ENCODE measurements at places on chromosomes 5 and 9. TPM values are rescaled to one million over a fixed set of nuclear protein-coding genes. Genes with fewer than 3 reads are reported as not detected.

DNA sequence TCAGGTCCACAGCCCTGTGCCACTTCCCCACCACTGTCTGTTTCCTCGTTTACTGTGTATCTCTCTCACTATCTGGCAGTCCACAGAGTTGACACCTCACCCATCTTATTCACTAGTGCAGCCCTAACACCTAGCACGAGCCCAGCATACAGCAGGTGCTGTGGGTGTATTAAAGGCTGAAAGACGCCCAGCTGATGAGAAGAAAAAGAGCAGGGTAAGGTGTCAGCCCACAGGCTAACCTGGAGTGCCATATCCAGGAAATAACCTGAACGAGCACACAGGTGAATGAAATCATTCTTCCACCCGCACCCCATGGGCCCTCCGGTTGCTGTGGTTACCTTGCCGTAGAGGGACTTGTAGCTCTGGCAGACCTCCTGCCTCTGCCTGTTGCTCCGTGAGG lies 18.6 kb downstream of the ANXA6 start:
- no peak for DNase-seq

GRCh38 chr5:53002491-53002890 lies 13.3 kb downstream of the ITGA2 start:
- no peak for DNase-seq

DNA sequence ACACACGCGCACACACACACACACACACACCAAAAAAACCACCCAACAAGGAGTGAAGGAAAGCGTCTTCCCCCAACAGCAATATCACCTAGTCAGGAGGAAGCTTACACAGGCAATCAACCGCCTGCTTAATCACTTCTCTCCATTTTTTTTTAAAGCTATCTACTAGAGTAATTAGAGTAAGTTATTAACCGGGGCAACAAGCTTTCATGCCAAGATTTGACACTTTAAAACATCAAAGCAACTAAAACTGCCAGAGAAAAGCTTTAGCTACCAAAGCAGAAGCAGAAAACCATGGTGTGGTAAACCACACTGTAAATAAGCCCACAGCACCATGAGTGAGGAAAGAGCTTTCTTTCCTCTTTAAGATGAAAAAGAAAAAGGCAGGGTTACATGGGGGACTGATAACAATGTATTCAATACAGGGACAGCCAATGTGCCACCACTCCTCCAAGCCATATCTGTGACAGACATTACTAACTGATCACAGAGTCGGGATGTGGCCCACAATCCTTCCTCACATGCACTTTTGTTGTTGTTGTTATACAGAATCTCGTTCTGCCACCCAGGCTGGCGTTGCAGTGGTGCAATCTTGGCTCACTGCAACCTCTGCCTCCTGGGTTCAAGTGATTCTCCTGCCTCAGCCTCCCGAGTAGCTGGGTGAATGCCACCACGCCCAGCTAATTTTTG lies 282.1 kb downstream of the CRB2 start:
- peak; percentile 26 for DNase-seq

DNA sequence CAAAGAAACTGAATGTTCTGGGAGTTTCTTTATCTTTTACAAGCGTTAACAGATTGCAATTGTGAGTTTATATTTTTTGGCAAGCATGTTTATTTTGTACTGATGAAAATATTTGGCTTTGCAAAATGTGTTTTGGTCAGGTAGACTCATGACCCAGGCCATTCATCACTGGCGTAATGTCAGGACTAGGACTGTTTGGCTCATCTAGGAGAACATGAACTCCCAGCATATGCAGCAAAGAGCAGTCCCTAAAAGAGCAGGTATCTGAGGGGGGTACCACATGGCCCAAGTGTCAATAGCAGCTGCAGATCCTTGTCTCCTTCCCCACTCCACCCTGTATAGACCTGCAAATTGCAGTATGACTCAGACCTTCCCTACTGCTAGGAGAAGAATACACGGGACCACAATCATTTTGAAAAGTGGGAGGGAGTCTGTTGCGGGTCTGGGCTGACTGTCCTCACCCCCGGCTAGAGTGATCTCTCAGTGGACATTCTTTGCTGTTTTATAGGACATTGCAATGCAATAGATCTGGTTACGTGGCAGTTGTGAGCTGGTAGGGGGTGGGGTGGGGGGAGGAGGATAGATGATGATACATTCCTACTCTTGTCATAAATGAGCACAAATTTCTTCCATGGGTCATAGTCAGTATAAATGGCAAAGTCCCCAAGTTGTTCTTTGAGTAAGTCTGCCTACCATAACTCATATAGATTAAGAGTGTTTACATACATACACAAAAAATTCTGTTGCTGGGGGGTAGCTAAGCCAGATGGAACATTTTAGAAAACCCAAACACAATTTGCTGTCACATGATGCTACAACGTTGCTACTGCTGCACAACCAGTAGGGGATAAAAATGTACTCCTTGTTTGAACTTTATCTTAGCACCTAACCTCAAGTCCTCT lies 20.8 kb upstream of the SNCAIP start:
- no peak for DNase-seq

DNA sequence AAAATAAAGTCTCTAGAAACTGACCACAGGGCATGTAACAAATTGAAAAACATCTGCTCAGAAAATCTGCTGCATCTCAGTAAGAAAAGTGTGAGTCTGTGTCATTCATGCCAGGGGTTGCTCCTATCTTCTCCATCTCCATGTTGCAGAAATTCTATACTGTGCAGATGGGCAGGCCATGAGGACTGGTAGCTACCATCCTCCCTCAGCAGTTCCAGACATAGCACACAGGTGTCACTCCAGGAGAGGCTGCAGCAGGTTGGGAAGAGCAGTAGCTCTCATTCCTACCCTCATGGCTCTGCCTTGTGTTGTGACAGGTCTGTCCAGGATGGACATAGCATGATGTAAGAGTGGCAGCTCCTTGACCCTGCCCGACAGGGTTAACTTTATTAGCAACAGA lies 173.4 kb downstream of the NDUFS4 start:
- no peak for DNase-seq

- no peak for DNase-seq
Observed at GRCh38 chr9:86557063-86557766, 203.0 kb upstream of the TUT7 start.

DNA sequence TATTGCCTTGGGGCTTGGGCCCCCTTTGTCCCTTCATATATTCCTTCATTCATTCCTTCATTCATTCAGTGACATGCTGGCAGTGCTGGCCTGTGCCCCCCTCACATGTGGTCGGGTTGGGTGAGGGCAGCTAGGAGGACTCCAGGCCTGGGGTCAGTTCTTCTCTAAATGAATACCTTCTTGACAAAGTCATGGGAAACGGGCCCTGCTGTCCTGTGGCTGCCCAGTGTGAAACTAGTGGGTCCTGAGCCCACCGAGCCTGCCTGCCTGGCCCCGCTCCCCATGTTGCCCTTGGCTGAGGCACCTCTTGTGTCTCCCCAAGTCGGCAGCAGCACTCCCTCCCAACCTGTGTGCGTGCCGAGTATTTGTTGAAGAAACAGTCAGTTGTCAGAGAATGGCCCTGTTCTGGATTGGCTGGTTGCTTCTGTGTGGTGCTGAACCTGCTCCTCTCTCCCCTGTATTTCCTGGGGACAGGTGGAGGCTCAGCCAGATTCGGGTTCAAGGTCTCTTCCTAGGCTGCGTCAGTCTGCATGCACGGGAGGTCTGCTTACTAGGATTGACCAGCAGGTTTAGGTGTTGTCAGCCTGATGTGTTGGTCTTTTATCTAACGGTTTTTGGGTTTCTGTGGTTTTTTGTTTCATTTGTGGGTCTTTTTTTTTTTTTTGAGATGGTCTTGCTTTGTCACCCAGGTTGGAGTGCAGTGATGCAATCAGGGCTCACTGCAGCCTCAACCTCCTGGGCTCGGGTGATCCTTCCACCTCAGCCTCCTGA lies 3.0 kb upstream of the CEL start:
- DNase-seq = no peak

DNA sequence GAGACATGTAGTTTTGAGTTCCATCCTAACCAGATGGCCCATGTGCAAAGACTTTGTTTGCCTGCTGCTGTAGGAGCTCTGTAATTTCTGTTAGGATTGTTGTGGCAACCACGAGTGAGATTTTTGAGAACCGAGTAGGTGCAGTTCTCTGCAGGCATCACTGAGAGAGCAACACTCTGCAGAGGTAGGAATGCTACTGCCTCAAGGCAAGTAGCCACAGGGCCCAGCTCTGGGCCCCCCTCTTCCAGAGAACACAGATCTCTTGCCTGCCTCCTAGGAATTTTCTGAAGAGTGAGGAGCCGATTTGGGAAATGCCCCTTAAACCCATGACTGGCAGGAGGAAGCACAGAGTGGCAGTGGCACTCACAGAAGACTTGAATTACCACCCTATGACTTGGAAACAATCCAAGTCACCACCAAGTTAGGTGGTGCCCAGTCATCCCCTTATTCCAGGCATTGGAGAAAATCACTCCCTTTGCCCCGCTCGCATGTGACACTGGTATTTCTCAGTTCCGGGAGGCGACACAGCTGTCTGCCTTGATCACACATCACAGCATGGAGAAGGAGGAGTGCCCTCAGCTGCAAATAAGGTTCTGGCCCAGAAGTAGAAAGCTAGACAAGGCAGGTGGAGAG lies 52.5 kb upstream of the SLC2A8 start:
- DNase-seq = no peak

GRCh38 chr5:6402939-6403338 lies 24.6 kb upstream of the MED10 start:
- DNase-seq = no peak

- DNase-seq = no peak
Observed at GRCh38 chr9:110802416-110803035, 133.9 kb downstream of the MUSK start.

DNA sequence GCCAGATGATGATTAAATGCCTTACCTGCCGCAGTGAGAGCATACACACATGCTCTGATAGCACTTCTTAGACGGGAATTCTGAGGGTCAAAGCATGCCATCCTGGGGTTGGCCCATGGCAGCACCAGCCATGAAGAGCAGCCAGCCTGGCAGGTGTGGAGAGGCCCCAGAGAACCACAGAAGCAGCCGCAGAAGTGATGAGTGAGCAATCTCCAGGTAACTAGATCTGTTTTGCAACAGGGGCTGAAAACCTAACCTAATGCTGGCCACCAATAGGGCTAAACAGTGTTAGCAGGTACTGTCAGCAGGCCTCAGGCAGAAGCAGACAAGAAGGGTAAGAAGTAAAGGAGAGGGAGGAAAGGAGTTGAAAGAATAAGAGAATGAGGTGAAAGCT lies 33.5 kb upstream of the HOMER1 start:
- DNase-seq = no peak

GRCh38 chr5:180467028-180467975 lies 26.9 kb upstream of the CNOT6 start:
- peak; percentile 62 for DNase-seq

- no peak for DNase-seq
Observed at GRCh38 chr5:7586480-7586879, 190.5 kb downstream of the ADCY2 start.

- no peak for DNase-seq
Observed at GRCh38 chr9:108724652-108725051, 131.1 kb downstream of the ACTL7B start.

GRCh38 chr5:62065050-62065449 lies 241.0 kb upstream of the KIF2A start:
- DNase-seq = no peak

GRCh38 chr5:89253666-89254352 lies 370.8 kb upstream of the MEF2C start:
- DNase-seq = no peak

DNA sequence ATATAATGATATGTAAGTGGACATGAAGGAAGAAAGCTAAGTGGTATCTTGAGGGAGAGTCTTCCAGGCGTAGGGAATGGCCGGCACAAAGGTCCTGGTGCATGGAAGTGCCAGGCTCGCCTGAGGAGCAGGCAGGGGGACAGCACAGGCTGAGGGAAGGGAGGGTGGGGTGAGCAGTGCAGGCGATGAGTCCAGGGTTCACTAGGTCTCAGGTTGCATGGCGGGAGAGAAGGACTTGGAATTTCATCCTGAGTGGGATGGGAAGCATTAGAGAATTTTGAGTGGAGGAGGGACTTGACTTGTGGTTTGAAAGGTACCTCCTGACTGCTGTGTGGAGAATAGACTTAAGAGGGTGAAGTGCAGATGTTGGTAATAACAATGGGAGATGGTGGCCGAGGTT lies 268.9 kb downstream of the ARHGEF28 start:
- DNase-seq = no peak

GRCh38 chr5:139395844-139396640 lies 1.1 kb upstream of the PROB1 start:
- no peak for DNase-seq

DNA sequence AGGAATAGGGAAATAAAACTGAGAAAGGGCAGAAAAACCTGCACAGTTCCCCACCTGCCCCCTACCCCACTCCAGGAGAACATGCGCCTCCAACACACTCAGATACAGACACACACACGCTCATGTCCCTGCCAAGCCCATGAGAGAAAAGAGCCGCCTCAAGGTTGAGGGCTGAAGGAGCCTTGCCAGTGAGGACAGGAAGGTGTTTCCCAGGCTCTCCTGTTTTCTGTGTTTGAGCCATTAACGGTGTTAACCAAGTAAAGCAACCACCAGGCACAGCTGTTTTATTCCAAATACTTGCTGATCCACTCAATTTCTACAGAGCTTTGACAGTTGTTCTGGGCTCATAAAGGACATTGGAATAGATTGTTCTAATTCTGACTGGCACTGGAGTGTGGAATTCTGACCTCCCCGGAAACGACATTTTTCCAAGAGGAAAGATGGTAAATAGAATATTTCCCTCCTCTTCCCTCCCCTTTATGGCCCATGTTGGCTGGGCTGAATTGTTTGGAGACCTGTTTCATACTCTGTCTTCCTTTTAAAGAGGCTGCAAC lies 238.0 kb downstream of the DMAC1 start:
- no peak for DNase-seq

GRCh38 chr9:79131246-79131774 lies 440.5 kb upstream of the TLE4 start:
- DNase-seq = no peak

DNA sequence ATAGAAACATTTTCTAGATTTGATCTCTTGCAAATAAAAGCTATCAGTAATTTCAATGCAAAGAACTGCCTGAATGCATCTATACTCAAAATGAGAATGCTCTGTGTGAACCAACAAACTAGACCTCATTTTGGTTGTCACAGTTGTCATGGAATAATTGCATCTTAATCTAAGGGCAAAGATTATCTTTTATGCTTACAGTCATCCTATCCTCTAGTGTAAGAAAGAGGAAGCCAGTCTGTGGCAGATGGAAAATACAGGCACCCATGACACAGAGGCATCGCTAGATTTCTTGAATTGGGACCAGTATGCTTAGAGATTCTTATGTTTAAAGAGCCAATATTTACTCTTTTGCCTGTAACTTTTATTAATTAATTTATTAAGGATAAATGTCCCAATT lies 95.0 kb downstream of the MACIR start:
- no peak for DNase-seq

GRCh38 chr5:3912790-3913189 lies 317.2 kb downstream of the IRX1 start:
- DNase-seq = no peak

The CCNJL gene
- 6.8 TPM for total RNA-seq

The GABRA6 gene
- total RNA-seq = not detected

The TMEM232 gene
- 3.2 TPM for total RNA-seq

The CKMT2 gene
- total RNA-seq = 1,933 TPM

The ZBTB43 gene
- total RNA-seq = 36.8 TPM

The SERINC5 gene
- total RNA-seq = 10.7 TPM

The ACTL7A gene
- total RNA-seq = not detected

The CD72 gene
- total RNA-seq = 0.59 TPM

The COMMD10 gene
- total RNA-seq = 31.5 TPM

The DCAF12 gene
- 14.8 TPM for total RNA-seq

The TUSC1 gene
- total RNA-seq = 12.0 TPM

The IL3 gene
- total RNA-seq = not detected

The CARD6 gene
- total RNA-seq = 5.3 TPM

The PCDH1 gene
- 15.8 TPM for total RNA-seq

The SNX18 gene
- total RNA-seq = 24.9 TPM

The AFAP1L1 gene
- 42.2 TPM for total RNA-seq

The IFNW1 gene
- total RNA-seq = not detected

The TMEM252 gene
- total RNA-seq = not detected

The PLCXD3 gene
- total RNA-seq = 79.3 TPM

The STING1 gene
- 39.0 TPM for total RNA-seq
